Cardiac septum (tissue), 1 donor: ENCODE measurements at places on chromosomes 12 and 14.

DNA sequence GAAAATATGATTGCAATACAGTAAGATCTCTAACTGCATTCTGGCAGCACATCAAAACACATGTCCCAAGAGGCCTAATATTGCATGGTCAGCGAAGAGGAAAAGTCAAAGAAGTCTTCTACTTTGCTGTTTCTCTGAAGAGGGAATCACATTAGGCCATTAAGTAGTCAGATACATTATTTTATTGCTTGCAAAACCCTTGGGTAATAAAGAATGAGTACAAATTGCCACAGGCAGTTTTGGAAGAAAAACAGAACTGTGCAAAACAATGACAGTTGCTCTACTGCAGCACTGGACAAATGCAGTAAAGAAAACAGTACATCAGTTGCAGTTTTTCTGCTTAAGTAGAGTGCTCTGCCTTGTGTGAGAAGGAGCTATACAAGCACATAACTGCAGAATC, 211.9 kb downstream of the MED13L start:
- no peak for DNase-seq

- no peak for DNase-seq
Measured at GRCh38 chr12:47894652-47895051, 10.1 kb downstream of the VDR start.

DNA sequence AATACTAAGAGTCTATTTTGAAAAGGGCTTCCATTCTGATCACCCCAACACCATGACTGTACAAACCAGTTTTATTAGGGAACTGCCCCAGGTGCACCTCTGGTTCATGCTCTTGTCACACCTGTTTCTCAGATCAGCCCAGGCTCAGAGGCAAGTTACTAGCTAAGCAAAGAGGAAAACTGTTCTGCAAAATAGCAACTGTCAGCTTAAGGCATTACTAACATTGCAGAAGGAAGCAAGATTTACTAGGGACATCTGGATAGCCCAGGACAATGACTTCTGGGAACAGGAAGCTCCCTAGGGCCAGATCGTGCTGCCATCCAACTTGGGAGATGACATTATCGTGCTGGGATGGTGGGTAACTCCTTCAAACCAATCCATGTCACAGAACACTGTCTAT, 30.1 kb downstream of the ANAPC7 start:
- DNase-seq: no peak

DNA sequence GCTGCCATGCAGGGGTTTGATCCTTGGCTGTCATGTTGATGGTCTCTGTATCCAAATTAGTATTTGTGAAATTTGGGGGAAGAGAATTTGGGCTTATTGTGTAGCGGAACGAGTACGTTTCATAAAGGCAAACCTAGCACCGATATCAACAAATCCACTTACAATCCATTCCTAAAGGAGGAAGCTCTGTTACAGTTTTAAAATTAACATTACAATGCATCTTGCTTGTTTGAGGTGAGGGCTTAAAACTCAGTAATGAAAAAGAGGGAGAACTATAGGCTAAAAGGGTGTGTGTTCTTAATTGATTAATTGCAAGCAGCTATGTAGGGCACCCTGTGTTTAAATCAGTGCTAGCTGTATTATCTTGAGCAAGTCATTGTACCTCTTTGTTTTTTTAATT, 13.7 kb downstream of the RASSF3 start:
- no peak for DNase-seq

DNA sequence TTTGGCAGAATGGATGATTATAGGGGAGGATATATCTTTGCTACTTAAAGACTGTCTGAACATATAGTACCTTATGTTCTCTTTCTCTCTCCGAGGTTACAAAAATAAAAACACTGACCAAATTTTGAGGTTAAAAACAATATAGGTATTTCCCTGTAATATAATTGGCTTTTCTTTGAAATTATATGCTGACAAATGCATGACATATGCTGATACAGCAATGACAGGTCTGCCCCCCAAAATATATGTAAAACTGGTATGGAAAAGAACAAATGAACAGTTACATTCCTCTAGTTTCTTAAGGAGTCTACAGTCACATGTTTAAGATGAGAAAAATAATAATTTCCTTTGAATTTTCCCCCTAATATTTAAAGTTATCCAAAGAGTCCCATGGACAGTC, 405.7 kb downstream of the SOX5 start:
- no peak for DNase-seq

GRCh38 chr14:88993946-88994345, 169.5 kb downstream of the TTC8 start:
- DNase-seq: no peak

GRCh38 chr14:51069055-51069454, 25.9 kb downstream of the TRIM9 start:
- no peak for DNase-seq

- no peak for DNase-seq
Measured at GRCh38 chr12:4450551-4451112, 5.0 kb upstream of the FGF6 start.

DNA sequence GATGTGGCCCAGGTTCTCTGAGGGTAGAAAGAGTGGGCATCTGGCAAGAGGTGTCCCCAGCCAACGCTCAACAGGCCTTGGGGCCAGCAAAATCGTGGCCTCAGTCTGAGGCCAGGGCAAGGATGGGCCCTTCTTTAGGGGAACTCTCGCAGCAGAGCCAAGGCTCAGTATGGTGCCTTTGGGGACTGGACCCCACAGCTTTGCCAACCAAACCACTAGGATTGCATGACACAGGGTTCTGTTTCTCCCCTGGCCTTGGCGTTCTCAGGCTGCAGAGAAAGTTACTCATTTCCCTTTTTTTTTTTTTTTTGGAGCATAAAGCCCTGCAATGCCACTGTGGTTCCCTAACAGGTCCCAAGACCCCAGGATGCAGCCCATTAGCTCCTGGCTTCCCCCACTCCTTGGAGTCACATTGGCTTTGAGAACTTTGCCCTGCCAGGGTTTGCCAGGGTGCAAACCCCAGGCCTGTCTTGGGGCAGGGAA, 100.6 kb downstream of the LGMN start:
- DNase-seq: no peak

- peak; percentile 54 for DNase-seq
Measured at GRCh38 chr12:49865782-49866135, 22.9 kb upstream of the BCDIN3D start.

GRCh38 chr12:58915634-58916033, 4.7 kb downstream of the LRIG3 start:
- DNase-seq: no peak

GRCh38 chr12:53064613-53065436, 14.4 kb downstream of the SPRYD3 start:
- DNase-seq: peak; percentile 59

DNA sequence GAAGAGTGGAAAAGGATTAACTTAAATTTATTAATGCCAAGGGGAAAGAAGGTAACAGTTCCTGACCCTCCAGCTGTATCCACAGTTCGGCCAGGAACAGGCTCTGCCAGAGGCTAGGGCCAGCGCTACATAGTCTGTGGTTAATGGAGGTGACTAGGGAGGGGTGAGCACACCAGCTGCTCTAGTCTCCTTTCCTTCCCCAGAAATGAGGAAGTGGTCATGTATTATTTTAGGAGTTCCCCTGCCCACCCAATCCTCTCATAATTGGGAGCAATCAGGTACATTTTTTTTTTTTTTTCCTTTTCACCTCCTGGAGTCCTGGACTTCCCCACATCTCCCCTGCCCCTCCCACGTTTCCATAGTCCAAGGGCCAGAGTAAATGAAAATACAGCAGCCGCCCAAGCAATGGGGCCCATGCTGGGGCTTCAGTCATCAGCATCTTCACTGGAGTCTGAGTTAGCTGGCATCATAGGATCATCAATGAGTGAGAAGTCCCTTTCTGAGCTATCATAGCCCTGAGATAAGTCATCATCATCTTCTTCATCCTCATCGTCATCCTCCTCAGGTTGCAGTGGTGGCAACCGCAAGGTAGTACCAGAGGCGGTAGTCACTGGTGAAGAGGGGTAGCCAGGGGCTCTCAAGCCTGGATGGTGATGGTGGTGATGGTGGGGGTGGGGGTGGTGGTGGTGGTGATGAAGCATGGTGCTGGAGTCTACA, 1.5 kb upstream of the SUPT16H start:
- DNase-seq: no peak

DNA sequence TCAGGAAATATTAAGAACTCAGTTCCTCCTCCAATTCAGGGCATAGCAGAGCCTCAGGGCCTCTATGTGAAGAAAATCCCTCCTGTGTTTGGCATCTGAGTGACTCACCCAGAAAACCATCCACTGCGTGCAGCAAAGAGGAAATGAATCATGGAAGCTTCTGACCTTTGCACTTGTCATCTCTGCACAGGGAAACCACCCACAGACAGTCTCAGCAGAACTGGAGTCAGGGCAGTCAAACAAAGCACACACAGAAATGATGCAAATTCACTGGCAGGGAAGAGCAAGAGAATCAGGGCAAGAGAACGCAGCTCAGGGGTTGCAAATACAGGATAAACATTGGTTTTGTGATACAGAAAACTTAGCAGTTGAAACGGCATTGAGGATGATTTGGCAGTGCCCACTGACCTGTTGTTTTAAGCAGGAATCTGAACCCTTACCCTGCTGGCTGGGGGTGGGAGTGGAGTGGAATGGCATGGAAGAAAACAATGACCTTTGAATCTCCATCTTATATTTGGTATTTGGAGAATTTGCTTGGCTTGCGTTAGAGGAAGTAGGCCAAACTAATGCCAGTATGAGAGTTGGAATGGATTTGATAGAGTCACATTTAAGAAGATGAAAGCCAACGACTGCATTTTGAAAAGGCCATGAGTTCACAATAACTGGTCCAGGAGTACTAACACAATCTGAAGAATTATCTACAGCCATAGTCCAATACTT, 53.5 kb downstream of the PHLDA1 start:
- peak; percentile 79 for DNase-seq

GRCh38 chr14:77498120-77498979, at the start of gene ISM2:
Gene ISM2 (minus strand): TSS chr14:77498816. CDS start chr14:77498793, 23 bp downstream.
- peak; percentile 71 for DNase-seq

- no peak for DNase-seq
Measured at GRCh38 chr12:52865090-52865944, 16.5 kb upstream of the KRT78 start.

DNA sequence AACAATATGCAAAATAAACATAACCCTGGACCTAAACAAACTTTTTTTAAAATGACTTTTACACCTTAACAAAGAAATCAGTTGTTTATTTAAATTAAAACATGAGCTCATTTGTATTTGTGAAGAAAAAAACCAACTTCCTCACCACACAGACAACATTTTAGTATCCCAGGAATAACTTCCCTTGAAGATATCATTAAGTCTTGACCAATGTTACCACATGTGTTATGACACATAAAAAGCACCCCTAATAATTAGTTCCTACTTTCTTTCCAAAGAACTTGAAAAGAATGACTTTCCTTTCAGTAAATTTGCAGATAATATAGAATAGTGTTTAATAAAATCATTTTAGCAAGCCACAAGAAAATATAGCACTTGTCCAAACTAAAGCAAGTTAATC, 42.4 kb downstream of the DUSP16 start:
- DNase-seq: no peak

DNA sequence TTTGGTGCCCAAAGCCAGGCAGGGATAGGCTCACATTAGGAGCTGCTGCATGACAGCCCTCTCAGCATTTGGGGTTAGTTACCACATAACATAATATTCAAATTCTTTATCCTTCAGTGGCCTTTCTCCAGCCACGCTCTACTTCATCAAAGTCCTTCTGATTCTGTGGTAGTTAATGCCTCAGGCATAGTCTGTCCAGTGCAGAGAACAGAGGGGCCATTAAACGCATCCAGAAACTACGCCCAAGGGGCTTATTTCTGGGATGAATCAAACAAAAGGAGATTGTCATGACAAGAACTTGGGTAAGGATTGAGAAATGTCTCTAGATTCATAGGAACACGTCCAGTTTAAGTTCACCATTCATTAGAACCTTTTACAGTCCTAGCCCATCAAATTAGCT, 183.4 kb upstream of the PLXNC1 start:
- no peak for DNase-seq

GRCh38 chr12:99067171-99067785, 422.2 kb downstream of the APAF1 start:
- DNase-seq: no peak

DNA sequence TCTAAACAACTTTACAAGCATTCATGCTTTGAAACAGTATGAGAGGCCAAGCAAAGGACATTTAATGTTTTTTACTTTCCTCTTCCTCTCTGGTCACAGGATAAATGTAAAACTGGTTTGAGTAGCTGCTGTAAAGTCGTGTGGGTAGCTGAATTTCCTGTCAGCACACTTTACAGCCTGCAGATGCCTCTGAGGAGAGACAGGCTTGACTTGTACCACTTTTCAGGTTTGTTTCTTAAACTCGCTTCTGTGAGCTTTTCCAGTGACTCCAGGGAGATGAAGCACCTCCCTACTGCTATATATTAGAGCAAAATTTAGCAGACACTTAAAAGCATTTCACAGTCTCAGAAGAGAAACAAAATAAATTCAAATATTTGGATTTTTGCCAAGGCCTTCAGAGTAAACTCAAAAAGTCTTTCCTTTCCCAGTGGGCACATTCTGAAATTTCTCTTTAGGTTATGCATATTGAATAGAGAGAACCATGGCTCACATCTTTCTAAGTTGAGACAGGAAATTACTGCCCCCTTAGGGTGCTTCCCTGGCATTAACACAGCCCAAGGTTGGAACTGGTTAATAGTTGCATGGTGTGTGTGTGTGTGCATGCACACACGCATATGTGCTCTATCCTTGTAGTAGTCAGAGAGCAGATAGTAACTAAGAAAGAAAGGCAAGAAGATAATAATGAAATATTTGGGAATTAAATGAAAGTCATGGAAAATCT, 557.3 kb upstream of the MIS18BP1 start:
- DNase-seq: no peak

DNA sequence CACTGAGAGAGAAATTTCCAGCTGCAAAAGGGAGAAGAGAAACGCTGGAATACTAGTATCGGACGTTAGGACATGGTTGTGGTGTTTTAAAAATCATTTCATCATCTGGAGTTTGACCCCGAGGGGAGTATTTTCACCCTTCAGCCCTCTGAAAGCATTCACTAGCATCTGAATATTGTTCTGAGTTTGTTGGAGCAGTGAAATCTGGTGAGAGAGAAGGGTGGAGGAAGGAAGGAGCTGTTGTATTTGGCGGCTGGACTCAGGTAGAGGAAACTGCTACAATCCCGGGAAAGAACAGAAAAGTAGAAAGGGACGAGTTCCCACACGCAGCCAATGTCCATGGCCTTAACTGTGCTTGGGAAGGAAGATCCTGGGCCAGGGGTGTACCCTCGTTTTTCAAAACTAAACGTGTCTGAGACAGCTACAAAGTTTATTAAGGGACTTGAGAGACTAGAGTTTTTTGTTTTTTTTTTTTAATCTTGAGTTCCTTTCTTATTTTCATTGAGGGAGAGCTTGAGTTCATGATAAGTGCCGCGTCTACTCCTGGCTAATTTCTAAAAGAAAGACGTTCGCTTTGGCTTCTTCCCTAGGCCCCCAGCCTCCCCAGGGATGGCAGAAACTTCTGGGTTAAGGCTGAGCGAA, 896 bp upstream of the CDKN1B start:
- DNase-seq: no peak

DNA sequence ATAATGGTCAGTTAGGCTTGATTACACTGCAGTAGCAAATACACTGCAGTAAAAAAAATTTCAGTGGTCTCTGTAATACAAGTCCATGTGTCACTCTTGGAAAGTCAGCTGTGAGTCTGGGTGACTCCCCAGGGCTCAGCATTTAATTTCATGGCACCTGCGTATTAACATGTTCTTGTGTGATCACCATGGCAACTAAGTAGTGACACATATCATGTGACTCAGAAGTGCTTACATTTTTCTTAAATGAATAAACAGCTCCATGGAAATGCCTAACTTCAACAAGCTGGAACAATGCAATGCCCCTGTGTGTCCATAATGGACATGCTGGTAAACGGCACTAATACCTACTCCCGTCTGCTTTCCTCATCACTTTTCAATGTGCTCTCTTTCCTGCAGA, 88.5 kb upstream of the ANO4 start:
- DNase-seq: no peak

GRCh38 chr12:76268267-76268666, 79.9 kb downstream of the BBS10 start:
- DNase-seq: no peak
